ENCODE measurements at places on chromosomes 3 and 15. TPM values are rescaled to one million over a fixed set of nuclear protein-coding genes. Genes with fewer than 3 reads are reported as not detected.

DNA sequence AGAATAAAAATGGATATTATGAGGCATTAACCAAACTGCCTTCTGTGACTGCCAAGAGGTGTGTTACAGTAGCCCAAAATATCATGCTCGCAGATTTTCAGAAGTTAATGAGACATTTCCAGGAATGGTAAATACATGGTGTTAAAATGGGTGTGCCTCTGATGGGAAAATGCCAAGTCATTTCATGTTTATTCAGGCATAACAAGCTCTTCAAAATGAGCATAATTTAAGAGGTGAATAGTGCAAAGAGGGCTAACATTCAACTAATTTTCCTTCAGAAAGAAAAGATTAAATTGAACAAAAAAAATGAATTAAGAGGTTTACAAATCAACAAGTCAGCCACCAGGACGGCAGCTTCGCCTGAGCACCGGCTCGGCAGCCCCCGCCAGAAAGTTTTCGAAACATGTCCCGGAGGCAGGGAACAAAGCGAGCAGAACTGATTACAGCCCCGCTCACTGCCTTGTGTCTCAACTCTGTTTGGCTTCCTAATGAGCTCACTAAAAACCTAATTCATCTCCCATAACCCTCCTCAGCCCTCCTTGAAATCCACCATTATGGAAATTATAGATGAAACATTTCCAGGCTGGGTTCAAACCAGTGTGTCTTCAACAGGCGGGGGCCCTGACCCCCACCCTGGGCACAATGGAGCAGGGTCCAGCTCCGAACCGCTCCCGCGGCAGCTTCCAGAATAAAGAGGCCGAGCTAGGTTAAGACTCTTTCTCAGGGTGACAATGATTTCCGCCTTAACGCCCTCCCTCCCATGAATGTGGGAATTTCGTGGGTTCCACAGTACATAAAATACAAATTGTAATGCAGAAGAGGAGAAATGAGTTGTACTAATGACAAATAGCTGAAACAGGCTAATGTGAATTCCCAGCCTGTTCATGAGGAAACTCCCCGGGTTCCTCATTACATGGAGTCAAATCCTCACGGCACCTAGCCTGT, 43.9 kb downstream of the MEIS2 start:
- no peak for DNase-seq

DNA sequence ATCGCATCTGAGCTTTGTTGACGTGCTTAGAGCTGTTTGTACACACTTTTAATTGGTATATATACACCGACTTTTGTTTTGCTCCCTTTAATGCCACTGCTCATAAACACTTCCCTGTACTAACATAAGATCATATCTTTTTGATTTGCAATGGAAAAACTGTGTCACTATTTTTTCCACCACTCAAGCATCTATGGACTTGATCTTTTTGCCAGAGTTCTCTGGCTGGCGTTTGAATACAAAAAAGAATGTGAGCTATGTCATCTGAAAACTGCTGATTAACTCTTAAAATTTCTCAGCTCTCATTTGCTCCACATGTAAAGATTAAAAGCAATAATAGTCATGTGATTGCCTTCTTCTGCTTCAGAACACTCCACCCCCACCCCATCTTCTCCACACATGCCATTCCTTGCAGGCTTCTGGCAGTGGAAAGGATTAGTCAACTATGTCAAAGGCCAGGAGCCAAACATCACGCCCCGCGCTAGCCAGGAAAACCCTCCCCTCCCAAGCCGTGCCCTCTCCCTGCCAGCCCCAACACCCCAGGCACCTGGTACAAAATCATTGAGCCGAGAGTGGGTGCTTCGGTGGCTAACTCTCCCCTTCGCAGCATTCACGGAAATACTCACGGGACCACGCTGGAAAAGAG, 123.4 kb upstream of the MEF2A start:
- peak; percentile 66 for DNase-seq

MYRIP gene
- total RNA-seq: not detected

GOLGA8T gene
- total RNA-seq: not detected

SHC4 gene
- total RNA-seq: 0.93 TPM

All from H4 (cell line).